T-helper 22 cell (primary cell): ENCODE measurements at places on chromosomes 2 and 18.

DNA sequence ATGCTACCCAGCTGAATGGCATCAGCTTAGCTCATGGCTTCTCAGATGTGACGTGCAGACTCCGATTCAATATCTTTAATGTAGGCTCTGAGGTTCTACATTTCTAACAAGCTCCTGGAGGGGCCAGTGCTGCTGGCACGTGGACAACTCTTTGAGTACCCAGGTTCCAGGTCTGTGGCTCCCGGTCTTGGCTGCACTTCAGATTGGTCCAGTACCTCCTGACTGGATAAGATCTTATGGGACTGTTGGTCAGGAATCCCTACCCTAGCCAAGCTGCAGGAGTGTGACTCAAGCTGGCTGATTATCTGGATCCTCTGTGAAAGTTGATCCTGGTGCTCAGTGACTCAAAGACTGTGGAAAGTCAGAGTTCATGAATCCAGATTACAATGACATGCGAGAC is 222.1 kb downstream of the ANKRD30B start:
- no peak for DNase-seq

GRCh38 chr2:47274054-47274782 is 119.1 kb upstream of the STPG4 start:
- no peak for DNase-seq

DNA sequence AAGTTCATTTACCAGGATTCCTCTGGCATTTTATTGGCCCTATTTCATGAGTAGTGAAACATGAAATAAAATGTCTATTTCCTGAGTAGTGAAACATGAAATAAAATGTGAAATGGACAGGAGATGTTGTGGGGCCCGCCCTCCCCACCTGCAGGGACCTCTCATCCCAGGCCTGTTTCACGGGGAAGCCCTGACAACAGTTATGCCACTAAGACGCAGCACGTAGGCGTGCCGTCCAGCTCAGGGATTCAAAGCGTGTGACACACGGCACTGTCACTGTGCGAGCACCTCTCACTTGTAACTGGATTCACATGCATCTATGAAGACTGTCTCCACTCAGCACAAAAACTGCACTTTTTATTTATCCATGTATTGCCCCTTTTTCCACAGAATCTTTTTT is 83.4 kb upstream of the SNTG2 start:
- DNase-seq = no peak

DNA sequence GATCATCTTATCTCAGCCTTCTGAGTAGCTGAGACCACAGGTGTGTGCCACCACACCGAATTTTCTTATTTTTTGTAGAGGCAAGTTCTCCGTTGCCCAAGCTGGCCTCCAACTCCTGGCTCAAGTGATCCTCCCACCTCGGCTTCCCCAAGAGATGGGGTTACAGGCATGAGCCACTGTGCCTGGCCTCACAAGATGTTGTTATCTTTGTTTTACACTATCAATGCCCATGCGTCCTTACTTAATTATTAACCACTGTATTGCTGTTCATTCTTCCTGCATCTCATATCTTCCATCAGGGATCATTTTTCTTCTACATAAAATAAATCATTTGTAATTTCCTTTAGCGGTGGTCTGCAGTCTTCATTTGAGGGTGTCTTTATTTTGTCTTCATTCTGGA is 181.9 kb downstream of the TGIF1 start:
- no peak for DNase-seq

GRCh38 chr2:158392687-158393086 is 63.9 kb downstream of the CCDC148 start:
- DNase-seq = no peak
